DMS 273 treated with DMSO at 0.1 percent for 48 hours (cell line): ENCODE measurements at places on chromosomes 7 and 10.

DNA sequence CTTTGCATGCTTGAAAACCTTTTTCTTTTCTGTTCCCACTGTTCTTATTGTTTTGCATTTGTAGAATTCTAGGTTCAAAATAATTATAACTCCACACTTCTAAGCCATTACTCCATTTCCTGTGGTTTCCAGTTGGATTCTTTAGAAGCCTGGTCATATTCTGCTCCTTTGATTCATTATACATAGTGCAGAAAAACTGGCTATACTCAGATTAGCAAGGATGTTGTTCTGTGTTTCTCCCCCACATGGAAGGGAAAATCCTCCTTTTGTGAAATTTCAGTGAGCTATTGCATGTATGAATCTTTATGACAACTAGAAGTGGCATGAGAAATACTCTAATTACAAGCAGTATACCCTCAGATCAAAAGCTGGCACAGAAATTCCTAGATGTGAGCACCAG lies 79.5 kb downstream of the SLC13A1 start:
- DNase-seq = no peak

- no peak for DNase-seq
Observed at GRCh38 chr7:116265881-116266280, 55.5 kb downstream of the TES start.

DNA sequence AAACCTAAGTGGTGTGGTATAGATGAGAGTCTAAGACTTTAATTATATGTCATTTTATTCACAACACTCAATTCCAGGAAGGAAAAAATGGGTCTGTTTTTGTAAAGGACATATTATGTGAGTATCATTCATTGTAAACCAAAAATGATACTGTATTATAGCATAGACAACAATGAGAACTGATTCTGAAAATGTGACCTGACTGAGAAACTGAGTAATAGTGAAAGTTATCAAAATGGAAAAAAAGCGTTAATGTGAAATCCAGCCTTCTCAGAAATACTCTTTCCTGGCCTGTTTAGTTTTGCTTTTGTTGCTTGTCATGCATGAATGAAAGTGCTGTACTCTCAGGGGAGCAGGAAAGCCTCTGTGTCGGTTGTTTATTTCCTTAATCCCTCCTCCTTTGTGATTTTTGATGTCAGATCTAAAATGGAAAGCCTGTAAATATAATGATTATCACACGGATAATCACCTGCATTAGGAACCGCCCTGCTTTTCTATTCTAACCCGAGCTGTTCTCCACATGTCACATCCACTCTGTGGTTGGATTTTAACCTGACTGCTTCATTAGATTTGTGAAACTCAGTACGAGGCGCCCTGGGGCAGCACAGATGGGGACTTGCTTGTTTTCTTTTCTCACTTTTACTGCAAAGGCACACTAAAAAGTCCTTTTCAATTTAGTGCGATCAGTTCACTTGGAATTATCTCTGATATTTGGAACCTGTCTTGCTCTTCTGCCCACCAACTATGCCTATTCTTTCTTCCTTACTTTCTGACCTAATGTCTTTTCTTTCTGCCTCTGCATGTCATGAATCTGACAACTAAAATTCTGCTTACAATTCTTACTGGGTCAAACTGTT lies 240.9 kb upstream of the KAT6B start:
- DNase-seq = peak; percentile 60

DNA sequence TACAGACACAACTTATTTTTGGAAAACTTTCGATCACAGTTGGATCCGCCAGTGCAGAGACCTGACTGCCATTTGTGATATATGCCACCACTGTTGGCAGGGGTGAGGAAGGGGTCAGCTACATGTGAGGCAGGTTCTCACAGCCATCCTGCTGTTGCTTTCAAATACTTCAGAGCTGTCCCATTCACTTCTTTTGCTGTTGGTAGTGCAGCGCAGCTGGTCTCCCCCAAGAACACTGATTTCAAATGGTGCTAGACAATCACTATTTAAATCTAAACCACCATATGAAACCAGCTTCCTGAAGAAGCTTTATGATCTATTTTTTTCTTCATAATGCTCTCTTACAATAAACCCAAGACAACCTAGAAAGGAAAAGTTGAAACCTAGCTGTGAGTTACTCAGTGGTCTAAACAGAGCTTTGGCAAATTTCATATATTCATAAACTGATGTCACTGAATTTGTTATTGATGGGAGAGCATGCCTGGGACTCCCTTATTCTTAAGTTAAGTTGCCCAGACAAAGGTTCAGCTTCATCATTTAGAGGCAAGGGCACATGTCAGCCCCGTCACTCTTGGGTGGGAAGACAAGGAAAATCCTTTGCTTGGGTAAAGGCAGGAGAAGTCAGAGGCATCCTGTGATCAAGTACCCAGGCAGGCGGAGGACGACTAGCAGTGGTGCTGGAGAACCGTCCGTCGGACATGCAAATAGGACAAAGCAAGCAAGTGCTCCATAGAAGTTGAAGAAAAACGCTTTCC lies 143.4 kb upstream of the KLF14 start:
- no peak for DNase-seq
